HT1080 (cell line): ENCODE measurements at places on chromosomes 11 and 22. TPM values are rescaled to one million over a fixed set of nuclear protein-coding genes. Genes with fewer than 3 reads are reported as not detected.

DNA sequence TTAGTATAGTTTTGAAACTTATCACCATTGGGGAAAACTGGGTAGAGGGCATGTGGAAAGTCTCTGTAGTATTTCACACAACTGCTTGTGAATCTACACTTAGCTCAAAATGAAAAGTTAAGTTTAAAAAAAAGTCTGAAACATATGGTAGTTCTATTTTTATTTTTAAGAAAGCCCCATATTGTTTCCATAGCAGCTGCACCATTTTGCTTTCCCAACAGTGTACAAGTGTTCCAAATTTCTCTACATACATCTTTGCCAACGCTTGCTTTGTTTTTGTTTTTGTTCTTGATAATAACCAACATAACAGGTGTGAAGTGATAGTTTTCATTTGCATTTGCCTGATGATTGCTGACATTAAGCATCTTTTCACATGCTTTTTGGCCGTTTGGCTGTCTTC is 445.2 kb downstream of the FAM181B start:
- DNase-seq = no peak

GRCh38 chr11:60931917-60932316 is 7.7 kb downstream of the TMEM132A start:
- DNase-seq = no peak

- no peak for DNase-seq
These were observed 78.3 kb downstream of the RPL27A start for GRCh38 chr11:8760896-8761295.

DNA sequence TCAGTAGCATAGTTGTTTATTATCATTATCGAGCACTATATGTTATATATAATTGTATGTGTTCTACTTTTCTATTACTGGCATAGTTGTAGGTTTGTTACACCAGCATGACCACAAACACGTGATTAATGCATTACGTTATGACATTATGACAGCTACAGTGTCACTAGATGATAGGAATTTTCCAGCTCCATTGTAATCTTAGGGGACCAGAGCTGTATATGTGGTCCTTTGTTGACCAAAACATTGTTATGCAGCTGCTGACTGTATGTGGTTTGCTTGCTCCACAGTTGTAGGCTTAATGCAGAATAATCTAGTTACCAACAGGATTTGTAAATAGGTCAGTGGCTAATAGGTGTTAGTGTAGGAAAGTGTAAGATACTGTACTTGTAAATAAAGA is 66.1 kb downstream of the HSD17B12 start:
- no peak for DNase-seq

DNA sequence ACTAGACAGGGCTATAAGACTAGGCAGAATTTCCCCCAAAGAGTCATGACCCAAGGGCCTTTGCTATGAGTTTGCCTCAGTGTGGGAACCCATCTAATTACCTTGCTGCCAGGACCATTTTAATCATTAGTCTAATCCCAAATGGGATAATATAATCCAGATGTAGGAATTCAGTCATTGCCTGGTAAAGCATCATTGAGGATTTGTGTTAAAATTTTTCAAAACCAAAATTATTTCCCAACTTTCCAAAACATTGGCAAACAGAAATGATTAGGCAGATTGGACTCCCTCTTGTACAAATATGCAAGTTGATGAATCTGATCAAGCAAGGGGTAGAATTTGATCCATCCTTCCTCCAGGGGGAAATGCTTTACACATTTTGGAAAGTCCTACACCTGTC is 16.2 kb upstream of the MMP13 start:
- DNase-seq = no peak

DNA sequence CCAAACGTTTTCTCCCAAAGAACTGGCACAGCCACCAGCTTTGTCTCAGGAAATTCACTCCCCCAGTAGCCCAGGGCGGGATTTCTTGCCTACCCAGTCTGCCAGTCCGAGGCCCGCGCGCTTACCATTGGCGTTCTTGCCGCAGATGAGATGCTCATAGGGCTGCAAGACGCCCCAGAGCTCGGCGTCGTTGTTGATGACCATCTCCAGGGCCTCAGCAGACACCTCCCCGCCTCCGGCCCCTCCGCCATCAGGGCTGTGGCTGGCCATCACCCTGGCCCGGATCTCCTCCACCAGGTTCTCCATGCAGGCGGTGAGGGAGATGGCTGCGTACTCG is 1.3 kb downstream of the ABTB2 start:
- peak; percentile 33 for DNase-seq

DNA sequence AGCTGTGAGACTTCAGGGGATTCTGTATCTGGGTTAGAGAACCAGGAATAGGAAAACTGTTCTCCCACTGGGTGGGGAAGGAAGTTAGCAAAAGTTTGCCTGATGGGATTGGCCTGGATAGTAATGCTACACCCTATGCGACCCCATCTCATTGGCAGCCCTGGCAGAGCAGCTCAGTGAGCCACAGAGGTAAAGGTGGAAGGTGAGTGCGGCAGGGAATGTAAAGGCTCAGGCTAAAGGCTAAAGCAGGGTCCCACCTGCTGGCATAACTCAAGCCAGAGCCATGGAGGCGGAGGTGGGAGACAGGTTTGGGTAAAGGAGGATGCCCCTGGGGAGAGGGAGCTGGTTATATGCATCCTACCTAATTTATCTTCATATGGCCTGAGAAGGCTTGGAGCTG is 18.7 kb downstream of the SSH3 start:
- DNase-seq = no peak

- DNase-seq = no peak
These were observed 41.2 kb downstream of the SYTL2 start for GRCh38 chr11:85769771-85770170.

- DNase-seq = no peak
These were observed 2.3 kb upstream of the IRAG1 start for GRCh38 chr11:10695833-10696232.

GRCh38 chr22:17845790-17846189 is 71.5 kb upstream of the BID start:
- no peak for DNase-seq

- DNase-seq = no peak
These were observed 55.7 kb downstream of the RAB38 start for GRCh38 chr11:88119561-88119960.

DNA sequence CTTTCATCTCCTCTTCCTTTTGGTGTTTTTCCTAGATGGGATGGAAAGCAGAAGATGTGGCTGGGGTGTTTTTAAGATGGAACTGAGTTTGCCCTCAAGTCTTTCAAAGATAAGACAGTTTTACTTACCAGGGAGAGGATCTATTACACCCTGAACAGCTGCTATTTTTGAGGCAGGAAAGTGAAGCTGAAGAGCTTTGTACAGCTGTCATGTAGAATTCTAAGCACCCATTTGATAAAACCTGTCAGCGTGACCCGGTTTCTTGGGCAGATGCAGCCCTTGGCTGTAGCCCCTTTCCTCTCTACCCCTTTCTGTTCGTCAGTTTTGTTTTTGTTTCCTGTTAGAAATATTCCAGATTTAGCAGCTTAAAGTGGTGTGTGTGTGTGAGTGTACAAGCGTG is 35.2 kb downstream of the FAT3 start:
- no peak for DNase-seq

GRCh38 chr11:117582433-117582832 is 214.6 kb downstream of the DSCAML1 start:
- no peak for DNase-seq

GRCh38 chr11:75287579-75287978 is 47.0 kb downstream of the TPBGL start:
- no peak for DNase-seq

The C11orf98 gene
- total RNA-seq = 239 and 266 TPM in 2 replicates

The TPBGL gene
- 0.10 and 0.33 TPM in 2 replicates for total RNA-seq

The OR5AP2 gene
- not detected in 2 replicates for total RNA-seq

The NFAM1 gene
- total RNA-seq = not detected in 2 replicates

The IFITM10 gene
- 0.47 and 0.58 TPM in 2 replicates for total RNA-seq

The WNT11 gene
- total RNA-seq = not detected in 2 replicates
